Stimulated activated CD4-positive, alpha-beta T cell treated with anti-CD3 and anti-CD28 coated beads, Interleukin-1b, Interleukin-23, amount 100 ng/mL, for 1 hour (primary cell): ENCODE measurements at places on chromosomes 12 and 14.

GRCh38 chr12:1501695-1502378, 92.5 kb downstream of the FBXL14 start:
- DNase-seq, result no peak

- no peak for DNase-seq
Measured at GRCh38 chr12:82213761-82214160, 144.4 kb downstream of the CCDC59 start.

GRCh38 chr12:88750867-88751543, 170.7 kb upstream of the KITLG start:
- no peak for DNase-seq

GRCh38 chr12:131684015-131684725, 26.7 kb upstream of the SFSWAP start:
- DNase-seq, result no peak

DNA sequence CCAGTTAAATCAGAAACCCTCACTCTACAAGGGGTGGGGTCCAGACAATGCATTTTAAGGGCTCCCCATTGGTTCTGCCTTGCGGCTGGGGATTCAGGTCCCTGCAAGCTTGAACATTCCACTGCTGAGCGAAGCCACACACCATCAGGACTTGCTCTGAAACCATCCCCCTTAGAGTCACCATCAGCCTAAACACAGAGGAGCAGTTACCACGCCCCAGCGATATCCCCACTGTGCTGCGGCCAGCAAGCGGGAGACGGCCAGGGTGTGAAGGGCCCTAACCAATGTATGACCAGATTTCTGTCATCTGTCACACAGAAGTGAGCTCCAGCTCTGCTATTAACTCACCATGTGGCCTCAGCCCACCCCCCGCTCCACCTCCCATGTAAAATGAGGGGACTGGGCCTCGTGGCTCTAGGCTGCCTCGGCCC, 29.7 kb downstream of the CCDC88C start:
- DNase-seq, result no peak

DNA sequence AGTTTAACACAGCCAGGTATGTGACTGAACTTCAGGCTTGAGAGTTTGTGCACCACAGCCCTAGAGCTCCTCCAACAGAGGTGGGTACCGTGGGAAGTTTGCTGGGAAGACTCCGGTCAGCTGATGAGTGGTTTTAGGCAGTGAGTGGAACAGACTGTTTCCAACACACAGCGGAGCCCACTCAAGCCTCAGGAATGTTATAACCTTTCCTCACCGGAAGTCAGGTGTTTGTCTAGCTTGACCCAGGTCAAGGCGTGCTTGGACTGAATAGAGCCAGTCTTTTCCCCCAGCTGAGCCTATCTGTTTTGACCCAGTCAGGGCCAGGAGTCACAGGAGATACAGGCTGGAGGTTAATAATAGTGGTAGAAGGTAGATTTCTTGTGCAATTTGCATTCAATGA, 138.4 kb upstream of the PARP11 start:
- DNase-seq, result no peak

GRCh38 chr12:127579446-127579845, 687.5 kb upstream of the TMEM132C start:
- no peak for DNase-seq

DNA sequence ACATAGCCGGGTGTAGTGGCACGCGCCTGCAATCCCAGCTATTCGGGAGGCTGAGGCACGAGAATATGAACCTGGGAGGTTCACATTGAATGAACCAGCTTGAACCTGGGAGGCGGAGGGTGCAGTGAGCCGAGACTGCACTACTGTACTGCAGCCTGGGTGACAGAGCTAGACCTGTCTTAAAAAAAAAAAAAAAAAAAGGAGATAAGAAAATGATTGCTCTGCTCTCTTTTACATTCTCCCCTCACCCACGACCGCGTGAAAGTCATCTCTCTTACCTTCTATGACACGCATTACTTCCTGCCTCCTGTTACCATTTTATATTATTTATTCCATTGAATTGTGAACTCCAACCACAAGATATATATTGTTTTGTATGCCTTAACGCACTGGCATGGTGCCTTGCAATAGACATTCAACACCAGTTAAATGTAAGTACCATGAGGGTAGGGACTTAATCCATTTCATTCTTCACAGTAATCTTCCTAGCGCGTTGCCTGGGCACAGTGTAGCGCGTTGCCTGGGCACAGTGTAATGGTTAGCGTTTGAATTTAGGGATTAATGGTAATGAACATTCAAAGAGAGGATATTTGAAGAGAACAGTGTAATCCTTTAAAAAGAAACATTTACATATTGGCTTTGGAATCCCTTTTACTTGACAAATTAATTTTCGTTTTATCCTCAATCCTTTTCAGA, 2.7 kb downstream of the RAP1B start:
- no peak for DNase-seq

GRCh38 chr12:53052419-53053217, 2.8 kb downstream of the TNS2 start:
- DNase-seq, result no peak

- DNase-seq, result no peak
Measured at GRCh38 chr14:36807727-36808126, 146.1 kb downstream of the PAX9 start.

- no peak for DNase-seq
Measured at GRCh38 chr14:35532783-35533356, 1.1 kb upstream of the INSM2 start.

DNA sequence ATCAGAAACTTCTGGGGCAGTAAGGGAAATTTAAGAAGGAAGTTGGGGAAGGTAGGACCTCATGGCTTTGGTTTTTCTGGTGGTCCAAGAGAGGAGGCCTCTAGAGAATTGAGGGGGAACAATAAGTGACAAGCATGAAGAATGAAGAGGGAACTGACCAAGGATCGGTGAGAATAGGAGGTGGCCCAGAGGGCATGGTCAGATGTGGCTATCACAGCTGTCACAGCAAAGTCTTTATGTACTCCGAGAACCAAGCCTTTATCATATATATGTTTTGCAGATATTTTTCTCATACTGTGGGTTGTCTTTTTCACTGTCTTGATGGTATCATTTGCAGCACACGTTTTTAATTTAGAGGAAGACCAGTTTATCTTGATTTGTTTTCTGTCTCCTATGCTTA, 64.3 kb downstream of the PPP2R5C start:
- no peak for DNase-seq

DNA sequence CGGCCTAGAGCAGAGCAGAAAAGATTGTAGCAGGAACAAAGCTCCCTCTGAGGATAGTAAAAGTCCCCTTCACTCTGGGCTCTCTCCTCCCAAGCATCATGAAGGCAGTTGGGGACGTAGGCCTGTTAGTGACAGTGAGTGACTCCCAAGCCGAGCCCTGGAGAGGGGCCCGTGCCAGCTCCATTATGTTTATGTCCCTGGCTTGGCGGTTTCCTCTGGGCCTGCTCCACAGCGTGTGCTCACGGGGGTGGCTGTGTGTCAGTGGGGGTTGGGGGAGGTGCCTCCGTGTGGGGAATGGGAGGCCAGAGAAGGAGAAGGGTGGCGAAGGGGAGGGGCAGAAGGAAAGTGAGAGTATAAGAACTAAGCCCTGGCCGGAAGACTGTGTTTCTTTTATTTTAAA, 170.0 kb upstream of the VASH1 start:
- DNase-seq, result no peak

- DNase-seq, result no peak
Measured at GRCh38 chr14:53193193-53193592, 40.1 kb upstream of the DDHD1 start.

DNA sequence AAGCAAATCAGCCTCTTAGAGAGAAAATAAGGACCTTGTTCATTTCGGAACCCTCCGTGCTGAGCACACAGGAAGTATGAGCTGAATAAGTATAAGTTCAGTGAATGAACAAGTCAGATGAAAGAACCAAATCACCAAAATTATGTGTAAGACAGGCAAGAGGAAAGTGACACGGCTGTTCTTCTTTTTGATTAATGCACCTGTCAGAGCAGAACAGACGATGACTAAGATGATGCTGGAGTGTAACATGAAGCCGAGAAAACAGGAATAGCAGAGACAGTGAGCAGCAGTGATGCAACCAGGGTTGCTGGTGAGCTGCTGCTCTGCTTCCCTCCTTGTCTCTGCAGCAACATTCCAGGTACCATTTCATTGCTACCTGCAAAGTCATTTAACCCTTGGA, 861.1 kb downstream of the GALC start:
- DNase-seq, result no peak

GRCh38 chr14:89085737-89086382, 261.4 kb downstream of the TTC8 start:
- no peak for DNase-seq

DNA sequence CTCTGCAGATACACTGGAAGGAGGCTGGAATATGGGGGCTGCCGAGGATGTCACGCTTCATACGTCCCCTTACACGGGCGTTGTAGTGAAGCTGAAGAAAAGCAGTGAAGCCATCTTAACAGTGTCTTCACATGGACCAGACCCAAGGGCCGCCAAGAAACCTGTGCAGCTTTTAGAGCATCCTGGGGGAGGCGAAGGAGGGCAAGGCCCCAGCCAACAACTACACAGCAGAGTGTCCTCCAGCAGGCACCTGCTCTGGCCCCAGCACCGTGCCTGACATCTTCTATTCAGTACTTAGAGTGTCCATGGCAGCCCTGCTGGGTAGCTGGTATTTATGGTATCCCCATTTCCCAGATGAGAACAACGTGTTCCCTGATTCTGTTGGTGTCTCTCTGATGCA, 48.9 kb upstream of the RIN3 start:
- DNase-seq, result no peak

- DNase-seq, result no peak
Measured at GRCh38 chr12:108375986-108376663, 37.0 kb upstream of the CMKLR1 start.

GRCh38 chr14:85439696-85440328, 90.1 kb upstream of the FLRT2 start:
- no peak for DNase-seq

DNA sequence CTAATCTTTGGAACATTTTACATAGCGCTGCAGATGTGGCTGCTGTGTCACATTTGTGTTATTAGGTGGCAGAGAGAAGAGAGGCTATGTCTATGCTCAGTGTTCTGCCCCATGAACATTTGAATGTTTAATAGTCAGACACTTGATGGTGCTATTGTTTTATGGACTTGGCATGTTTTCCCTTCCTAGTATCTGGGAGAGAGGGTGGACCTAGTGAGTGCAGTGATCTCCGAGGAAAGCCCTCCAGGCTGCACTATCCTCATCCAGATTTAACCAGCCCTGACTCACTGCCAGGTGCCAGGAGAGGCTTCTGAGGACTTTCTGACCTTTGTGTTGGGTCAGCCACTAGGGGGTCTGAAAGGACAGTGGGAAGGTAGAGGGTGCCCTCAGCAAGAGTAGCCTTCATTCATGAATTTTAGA, 24.3 kb downstream of the ZFC3H1 start:
- no peak for DNase-seq
